Tracheal epithelial cell (primary cell): ENCODE measurements at places on chromosomes 3 and 15. TPM values are rescaled to one million over a fixed set of nuclear protein-coding genes. Genes with fewer than 3 reads are reported as not detected.

The FANCD2 gene
- total RNA-seq, result 5.1 and 9.9 TPM in 2 replicates

The RTP1 gene
- not detected in 2 replicates for total RNA-seq

The OR5K4 gene
- total RNA-seq, result not detected in 2 replicates

The RASGRP1 gene
- under 0.01 and 2.7 TPM in 2 replicates for total RNA-seq

The HDAC11 gene
- total RNA-seq, result 14.7 and 35.0 TPM in 2 replicates

The KLF15 gene
- total RNA-seq, result 3.2 TPM in 1 of 2 replicates, not detected in the other

The PSTPIP1 gene
- total RNA-seq, result 0.72 TPM in 1 of 2 replicates, not detected in the other

The HAUS2 gene
- 37.4 and 50.1 TPM in 2 replicates for total RNA-seq

The RBPMS2 gene
- not detected in 2 replicates for total RNA-seq

The AADACL2 gene
- total RNA-seq, result not detected in 2 replicates

The XIRP1 gene
- under 0.01 TPM in 1 of 2 replicates, not detected in the other for total RNA-seq

The SLC51A gene
- 0.24 TPM in 1 of 2 replicates, not detected in the other for total RNA-seq

The FRG2C gene
- total RNA-seq, result not detected in 2 replicates

The CHSY1 gene
- total RNA-seq, result 14.7 and 28.2 TPM in 2 replicates

The PLS1 gene
- total RNA-seq, result 22.4 and 23.9 TPM in 2 replicates

The SCAMP2 gene
- total RNA-seq, result 24.3 and 37.5 TPM in 2 replicates

The TRANK1 gene
- 0.85 and 4.6 TPM in 2 replicates for total RNA-seq

The NPAP1 gene
- total RNA-seq, result under 0.01 TPM in 1 of 2 replicates, not detected in the other

The IDH2 gene
- 46.0 and 76.6 TPM in 2 replicates for total RNA-seq

The TRIM42 gene
- not detected in 2 replicates for total RNA-seq

The C3orf49 gene
- total RNA-seq, result not detected in 2 replicates

The GRM7 gene
- not detected in 2 replicates for total RNA-seq

The OCA2 gene
- total RNA-seq, result 0.21 and 0.72 TPM in 2 replicates

The ROPN1 gene
- total RNA-seq, result not detected in 2 replicates

The SPPL2A gene
- total RNA-seq, result 90.6 and 92.5 TPM in 2 replicates

The AQR gene
- 19.5 and 22.2 TPM in 2 replicates for total RNA-seq

The SLC28A2 gene
- not detected in 2 replicates for total RNA-seq

The GP5 gene
- not detected in 2 replicates for total RNA-seq

The RGMA gene
- total RNA-seq, result 1.9 and 2.2 TPM in 2 replicates

The ROBO2 gene
- 0.21 and 0.96 TPM in 2 replicates for total RNA-seq

The FRMD4B gene
- 33.2 and 40.0 TPM in 2 replicates for total RNA-seq

The ISG20 gene
- total RNA-seq, result 7.0 and 38.6 TPM in 2 replicates

The GOLGA8S gene
- total RNA-seq, result not detected in 2 replicates

The GPR171 gene
- total RNA-seq, result not detected in 2 replicates

The IL17RE gene
- 2.6 and 2.7 TPM in 2 replicates for total RNA-seq

The CLPX gene
- total RNA-seq, result 30.1 and 32.8 TPM in 2 replicates

The CORO2B gene
- 1.7 TPM in 1 of 2 replicates, not detected in the other for total RNA-seq

The KAT2B gene
- 3.4 and 7.2 TPM in 2 replicates for total RNA-seq

The ENTPD3 gene
- total RNA-seq, result 8.2 and 17.9 TPM in 2 replicates

The CLSTN2 gene
- 0.43 and 1.9 TPM in 2 replicates for total RNA-seq

The SYNPR gene
- not detected in 2 replicates for total RNA-seq

The TMC3 gene
- total RNA-seq, result not detected in 2 replicates

The CAMK2N2 gene
- total RNA-seq, result 0.24 TPM in 1 of 2 replicates, not detected in the other

The CATSPER2 gene
- total RNA-seq, result 0.85 and 3.6 TPM in 2 replicates

The SHC4 gene
- total RNA-seq, result 1.5 and 1.9 TPM in 2 replicates

The FXR1 gene
- total RNA-seq, result 89.6 and 89.9 TPM in 2 replicates

The IRAK2 gene
- 4.7 and 40.7 TPM in 2 replicates for total RNA-seq
